ENCODE measurements at places on chromosomes 7 and 10. TPM values are rescaled to one million over a fixed set of nuclear protein-coding genes. Genes with fewer than 3 reads are reported as not detected.

Gene DNAJC12
- 1.0 TPM for total RNA-seq

Gene SPDYE2B
- total RNA-seq: not detected

Gene ANKRD7
- not detected for total RNA-seq

Gene CDK13
- 44.4 TPM for total RNA-seq

Gene UBTD1
- 19.9 TPM for total RNA-seq

Gene NUTM2B
- 0.48 TPM for total RNA-seq

Gene ZNF248
- 6.8 TPM for total RNA-seq

Gene A1CF
- total RNA-seq: 0.29 TPM

Gene MYOF
- total RNA-seq: 87.8 TPM

DNA sequence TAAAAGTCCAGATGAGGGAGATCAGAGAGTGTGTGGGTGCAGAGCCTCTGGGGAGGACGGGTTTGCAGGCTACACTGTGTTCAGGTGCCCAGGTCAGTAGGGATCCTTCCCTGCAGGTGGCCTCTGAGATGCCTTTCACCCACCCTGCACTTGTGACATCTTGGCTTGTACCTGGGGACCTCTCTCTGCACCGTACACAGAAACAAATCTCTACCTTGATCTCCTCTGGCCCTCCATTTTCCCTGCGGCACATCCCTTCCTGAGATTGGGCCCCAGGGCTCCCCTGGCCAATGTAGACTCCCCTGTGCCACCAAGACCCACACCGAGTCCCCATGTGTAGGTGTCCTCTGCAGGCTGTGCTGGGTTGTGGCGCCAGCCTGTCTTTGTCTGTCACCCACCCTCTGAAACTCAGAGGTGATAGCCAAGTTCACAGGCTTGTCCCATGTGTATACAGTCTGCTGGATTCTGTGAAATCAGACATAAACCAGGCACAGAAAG lies 140.6 kb downstream of the PTPN20 start:
- no peak for DNase-seq

GRCh38 chr7:47521816-47522561 lies 59.9 kb downstream of the TNS3 start:
- DNase-seq: no peak

- peak; percentile 85 for DNase-seq
These were observed 355.0 kb downstream of the DNAJB6 start for GRCh38 chr7:157691586-157692459.

DNA sequence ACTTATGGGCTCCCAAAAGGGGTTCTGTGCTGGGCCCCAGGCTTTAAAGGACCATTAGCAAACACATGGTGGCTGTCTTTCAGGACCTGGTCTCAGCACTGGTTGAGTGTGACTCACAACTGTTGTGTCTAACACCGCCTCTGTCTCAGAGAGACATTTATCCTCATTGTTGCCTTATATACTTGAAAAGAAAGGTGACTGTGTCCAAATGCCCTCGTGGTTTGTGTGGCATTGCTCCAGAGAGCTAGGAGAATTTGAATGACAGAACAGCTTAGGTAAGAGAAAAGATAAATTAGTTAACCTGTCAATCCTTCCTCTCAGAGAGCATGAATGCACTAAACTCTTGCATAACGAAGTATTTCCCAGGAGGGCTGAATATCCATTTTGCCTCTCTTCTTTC lies 14.5 kb upstream of the FAM13C start:
- no peak for DNase-seq

- DNase-seq: peak; percentile 41
These were observed 48.5 kb upstream of the LEP start for GRCh38 chr7:128192497-128193142.

GRCh38 chr7:81053623-81054022 lies 134.8 kb upstream of the SEMA3C start:
- no peak for DNase-seq

DNA sequence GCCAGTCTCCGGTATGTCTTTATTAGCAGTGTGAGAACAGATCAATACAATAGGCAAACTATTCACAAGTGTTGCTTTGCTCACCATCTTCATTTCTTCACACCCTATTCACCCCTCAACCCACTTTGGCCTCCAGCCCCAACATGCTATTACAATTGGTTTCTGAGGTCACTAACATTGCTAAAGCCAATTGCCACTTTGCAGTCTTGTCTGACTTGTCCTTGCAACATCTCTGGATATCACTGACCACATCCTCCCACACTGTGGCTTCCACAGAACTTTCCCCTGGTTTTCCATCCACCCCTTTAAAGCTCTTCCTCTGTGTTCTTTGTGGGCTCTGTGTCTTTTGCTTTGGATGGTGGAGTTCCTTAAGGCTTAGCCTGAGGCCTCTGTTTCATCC lies 5.2 kb upstream of the APBB1IP start:
- DNase-seq: no peak

DNA sequence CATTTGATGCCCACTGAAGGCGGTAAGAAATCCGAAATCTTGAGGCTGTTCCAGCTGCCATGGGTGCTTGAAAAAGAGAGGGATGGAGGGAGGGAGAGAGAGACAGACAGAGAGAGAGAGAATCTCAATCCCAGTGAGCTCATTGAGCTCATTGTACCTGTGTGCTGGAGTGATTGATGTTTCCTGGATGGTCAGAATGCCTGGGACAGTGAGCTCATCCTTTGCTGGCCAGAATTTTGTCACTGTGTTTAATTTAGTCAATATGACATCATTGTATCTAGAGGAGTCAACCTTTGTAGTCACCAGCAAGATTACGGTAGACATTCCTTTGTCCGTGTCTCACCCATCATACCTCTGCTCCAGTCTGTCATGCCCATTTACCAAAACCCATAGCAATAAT lies 625.4 kb upstream of the POM121L12 start:
- no peak for DNase-seq

DNA sequence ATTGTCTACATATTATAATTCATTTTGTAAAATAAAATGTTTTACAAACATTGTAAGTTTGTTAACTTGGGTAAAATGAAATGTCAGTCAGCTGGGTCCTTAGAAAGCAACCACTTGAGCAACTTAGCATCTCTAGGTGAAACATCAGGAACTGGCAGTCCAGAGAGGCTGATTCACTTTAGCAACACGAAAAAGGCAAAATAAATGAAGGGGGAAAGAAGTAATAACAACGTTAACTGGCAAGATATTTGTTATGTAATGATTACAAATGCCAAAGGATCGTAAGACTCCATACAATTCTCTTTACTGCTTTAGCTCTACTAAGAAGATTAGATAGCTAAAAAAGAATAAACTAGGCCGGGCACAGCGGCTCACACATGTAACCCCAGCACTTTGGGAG lies 5.0 kb downstream of the PDZD8 start:
- no peak for DNase-seq

- DNase-seq: no peak
These were observed 220.3 kb upstream of the STK17A start for GRCh38 chr7:43362652-43363034.

- peak; percentile 76 for DNase-seq
These were observed 21.5 kb upstream of the INPP5A start for GRCh38 chr10:132515811-132516726.

- no peak for DNase-seq
These were observed 70.8 kb downstream of the CUL2 start for GRCh38 chr10:35019041-35020024.

DNA sequence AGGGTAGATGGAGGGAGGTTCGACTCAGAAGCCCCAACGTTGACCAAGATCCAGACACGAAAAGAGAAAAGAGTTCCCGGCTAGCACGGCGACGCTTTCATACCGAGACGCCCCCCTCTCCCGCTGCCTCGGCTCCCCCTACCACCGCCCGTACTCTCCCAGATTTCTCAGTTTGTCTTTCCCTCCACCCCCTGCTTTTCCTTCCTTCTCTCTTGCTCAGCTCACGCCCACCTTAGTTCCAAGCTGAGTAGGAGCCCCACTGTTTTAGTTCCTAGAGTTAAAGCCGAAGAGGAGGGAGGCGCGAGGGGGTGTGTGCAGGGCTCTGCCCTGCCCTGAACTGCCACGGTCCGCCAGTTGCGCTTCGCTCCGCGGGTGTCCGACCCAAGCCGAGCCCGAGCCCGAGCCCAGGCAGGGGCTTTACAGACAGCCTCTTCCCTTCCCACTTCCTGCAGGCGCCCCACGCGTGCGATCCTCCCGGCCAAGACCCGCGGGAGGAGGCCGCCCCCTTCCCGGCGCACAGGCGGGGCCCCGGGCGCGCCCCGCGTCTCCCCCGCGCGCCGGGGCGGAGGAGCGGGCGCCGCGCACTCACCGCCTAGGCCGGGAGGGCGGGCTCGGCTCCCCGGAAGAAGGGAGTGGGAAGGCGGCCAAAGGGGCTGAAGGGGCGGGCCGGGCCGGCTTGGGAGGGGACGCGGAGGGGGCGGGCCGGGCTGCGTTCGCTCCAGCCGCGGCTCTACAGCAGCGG lies at the start of gene EPHB6:
TSS of gene EPHB6 (plus strand) at position 705 of the 742 bp plus-strand sequence. CDS start 8,152 bp downstream, outside the sequence.
- no peak for DNase-seq

DNA sequence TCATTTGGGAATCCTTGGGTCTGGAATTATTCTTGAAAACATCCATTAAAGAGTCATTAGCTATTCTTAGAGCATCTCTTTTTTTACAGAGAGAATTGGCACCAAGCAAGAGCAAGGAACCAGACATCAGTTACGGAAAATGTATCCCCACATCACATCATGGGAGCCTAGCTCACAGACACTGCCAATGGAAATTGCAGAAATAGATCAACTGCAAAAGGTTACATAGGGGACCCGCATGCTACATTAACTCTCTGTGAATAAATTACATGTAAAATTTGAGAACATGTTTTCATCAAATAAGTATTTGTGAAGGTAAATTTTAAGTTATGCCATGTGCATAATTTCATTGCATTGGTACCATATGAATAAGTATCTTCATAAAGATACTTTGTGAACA lies 224.8 kb downstream of the ZNF248 start:
- DNase-seq: no peak

GRCh38 chr7:25388681-25389080 lies 160.4 kb upstream of the NPVF start:
- DNase-seq: no peak

DNA sequence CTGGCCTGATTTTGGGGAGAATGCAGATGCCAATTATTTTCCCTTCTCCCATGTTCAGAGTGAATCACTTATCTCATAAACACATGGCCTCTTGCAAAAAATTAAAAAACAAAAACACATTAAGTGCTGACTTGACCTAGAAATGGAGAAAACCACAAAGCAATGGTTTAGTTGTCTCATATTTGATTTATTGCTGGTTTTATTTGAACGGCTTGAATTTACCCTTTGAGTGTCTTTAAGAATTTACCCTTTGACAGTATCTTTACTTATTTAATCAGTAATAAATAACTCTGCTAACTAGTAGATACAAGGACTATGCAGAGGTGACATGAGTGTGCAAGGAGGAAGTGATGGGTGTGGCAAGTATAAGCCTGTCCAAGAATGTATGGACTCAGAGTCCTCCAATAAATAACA lies 68.1 kb upstream of the GSDME start:
- no peak for DNase-seq

DNA sequence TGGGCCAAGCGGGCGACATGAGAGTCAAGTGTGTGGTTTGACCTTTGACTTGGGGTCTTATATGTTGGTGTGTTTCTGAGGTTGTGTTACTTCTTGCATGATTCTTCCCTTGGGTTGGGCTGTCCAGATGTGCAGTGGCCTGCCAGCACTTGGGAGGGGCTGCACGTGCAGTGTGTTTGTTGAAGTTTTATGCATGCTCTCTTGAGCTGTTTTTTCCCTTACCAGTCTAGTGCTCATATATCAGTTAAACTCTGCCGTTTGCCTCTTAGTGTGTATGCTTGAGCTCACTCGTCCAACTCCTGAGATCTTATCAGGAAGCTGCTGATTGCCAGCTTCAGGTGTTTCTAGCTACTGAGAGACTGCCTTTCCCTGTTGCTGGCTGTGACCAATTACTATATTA lies 23.1 kb downstream of the SP4 start:
- DNase-seq: no peak

DNA sequence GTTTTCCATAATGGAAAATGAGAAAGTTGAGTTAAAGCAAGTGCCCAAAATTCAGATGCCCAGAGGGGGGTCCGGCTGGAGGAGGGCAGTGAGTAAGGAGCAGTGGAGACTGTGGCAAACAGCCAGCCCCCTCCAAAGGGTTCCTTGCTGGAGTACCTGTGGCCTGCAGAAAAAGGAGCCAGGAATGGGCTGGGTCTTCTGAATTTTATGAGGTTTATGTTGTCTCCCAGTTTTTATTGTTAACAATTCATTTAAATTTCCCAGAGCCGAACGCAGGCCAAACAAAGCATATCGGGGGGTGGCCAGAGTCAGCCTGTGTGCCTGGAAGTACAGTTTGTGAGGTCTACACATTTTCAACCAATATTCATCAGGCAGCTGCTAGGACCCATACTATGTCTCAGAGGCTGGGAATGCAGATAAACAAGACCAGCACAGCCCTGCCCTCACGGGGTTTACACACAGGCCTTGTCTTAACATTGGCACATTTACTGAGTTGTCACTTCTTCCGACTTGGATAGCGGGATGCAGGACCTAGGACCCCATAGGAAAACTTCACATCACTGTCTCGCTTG lies 12.9 kb upstream of the CSGALNACT2 start:
- DNase-seq: peak; percentile 47

GRCh38 chr7:45979275-45980180 lies 58.5 kb upstream of the IGFBP3 start:
- no peak for DNase-seq

GRCh38 chr7:107551936-107552335 lies 11.8 kb downstream of the COG5 start:
- no peak for DNase-seq

Measured in mesenteric fat pad (tissue), 1 donor.